H9 (cell line): ENCODE measurements at places on chromosomes 16 and 17. TPM values are rescaled to one million over a fixed set of nuclear protein-coding genes. Genes with fewer than 3 reads are reported as not detected.

DNA sequence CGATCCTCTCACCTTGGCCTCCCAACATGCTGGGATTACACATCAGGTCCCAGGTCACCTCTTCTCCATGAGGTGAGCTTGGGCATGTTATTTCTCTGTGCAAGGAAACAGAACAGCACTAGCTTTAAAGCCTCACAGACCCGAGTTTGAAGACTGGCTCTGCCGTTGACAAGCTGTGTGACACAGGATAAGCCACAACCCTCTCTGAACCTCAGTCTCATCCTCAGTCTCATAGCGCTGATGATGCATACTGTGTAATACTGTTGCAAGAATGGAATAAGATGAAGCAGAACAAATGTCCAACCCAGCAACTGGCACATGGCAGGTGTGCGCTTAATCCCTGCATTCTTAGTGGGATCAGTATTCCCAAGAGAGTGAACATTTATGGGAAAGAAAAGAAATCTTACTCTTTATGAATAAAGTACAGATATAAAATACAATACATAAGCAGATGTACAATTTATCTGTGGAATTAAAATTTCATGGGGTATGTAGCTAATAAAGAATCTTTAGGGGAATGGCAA lies 43.5 kb downstream of the ABAT start:
- no peak for DNase-seq

- DNase-seq, result no peak
These were observed 16.1 kb upstream of the SPATA32 start for GRCh38 chr17:45277992-45278391.

DNA sequence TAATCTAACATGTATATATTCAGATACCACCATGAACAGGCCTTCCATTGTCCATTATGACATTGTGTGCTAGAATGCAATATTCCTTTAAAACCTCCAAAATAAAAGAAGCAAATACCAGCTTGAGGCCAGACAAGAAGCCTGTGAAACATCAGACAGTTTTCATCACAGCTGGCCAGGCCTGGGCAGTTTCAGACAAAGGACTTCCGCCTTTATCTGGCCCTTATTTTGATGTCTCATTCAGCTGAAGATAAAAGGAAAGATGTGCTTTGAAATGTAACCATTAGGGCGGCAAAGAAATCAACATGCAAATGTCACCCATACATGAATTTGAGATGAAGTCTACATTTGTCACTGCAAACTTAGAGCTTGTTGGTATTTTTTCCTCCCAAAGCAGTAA lies 737.5 kb downstream of the KCNJ2 start:
- peak; percentile 46 for DNase-seq

DNA sequence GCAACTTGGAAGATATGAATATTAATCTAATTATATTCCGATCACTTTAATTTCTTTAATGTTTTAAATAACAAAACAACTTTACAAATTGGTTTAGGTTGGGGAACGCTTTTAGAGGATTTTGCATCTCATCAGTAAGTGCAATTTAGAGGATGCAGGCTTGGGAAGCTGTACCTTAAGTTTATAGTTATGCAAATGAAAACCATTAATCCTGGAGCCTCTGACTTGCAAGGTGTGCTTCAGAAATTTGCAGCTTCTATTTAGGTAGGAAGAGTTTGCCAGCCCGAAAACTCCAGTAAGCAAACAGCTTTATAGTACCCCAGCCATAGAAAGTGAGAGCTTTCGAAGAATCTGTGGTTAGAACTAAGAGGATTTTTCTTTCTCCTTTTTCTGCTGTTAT lies 547.0 kb downstream of the MAF start:
- no peak for DNase-seq

GRCh38 chr16:19382084-19382801 lies 35.4 kb upstream of the TMC5 start:
- DNase-seq, result no peak

- no peak for DNase-seq
These were observed 20.1 kb downstream of the NDEL1 start for GRCh38 chr17:8455665-8456209.

- no peak for DNase-seq
These were observed 86.7 kb downstream of the SHISA9 start for GRCh38 chr16:12988071-12988470.

GRCh38 chr16:23408823-23409298 lies 44.1 kb downstream of the COG7 start:
- no peak for DNase-seq

- peak; percentile 88 for DNase-seq
These were observed 26.2 kb downstream of the ENDOV start for GRCh38 chr17:80441133-80441578.

DNA sequence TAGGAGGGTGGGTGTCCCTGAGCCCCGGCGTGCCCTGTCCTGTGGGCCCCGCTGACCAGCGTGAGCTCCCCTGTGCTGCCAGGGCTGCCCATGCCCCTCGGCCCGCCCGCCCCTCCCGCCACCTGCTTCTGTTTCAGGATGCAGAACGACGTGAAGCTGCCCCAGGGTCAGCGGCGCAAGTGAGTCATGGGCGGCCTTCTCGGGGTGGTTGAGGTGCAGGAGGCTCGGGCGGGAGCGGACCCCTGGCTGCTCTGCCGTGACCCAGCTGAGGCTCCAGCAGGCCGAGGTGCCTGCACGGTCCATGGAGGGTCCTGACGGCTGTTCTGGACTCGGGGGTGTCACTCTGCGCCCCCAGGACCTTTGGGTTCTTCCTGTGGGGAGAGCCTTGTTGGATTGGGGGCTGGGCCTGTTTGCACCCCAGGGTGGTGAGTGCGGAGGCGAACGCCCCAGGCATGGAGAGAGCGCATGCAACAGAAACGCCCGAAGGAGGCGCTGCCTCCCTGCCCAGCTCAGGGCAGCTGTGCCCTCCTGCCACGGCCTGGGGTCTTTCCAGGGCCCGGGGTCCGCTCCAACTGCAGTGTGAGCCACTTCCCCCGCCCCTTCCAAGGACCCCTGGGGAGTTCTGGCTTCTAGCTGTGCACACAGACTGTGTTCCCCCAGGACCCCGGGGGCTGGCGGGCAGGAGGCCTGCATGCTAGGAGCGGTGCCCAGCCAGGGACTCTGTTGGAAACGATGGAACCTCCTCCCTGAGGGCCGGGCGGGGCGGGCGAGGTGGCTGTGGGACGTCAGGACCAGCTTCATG lies 4.0 kb downstream of the SLC25A10 start:
- DNase-seq, result no peak

GRCh38 chr17:2593821-2594721 lies 617 bp downstream of the PAFAH1B1 start:
- peak; percentile 87 for DNase-seq

DNA sequence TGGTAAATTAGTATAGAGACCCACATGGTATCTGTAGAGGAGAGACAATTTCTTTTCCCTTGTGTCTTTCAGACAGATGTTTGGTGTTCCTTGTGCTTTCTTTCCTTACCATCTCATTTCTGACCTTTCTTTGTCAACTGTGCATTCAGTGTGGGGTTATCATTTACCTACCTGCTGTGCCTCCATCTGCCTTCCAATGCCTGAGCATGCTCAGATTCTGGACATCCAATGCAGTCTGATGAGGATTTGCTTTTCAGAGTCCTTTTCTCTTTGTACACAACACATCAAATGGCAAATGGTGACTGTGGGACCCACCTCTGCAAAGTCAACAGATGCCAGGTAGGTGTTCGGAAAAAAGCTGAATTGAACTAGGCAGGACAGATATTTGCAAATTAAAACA lies 364.8 kb downstream of the CA10 start:
- DNase-seq, result no peak

The SLC6A2 gene
- 0.24 TPM in 1 of 2 replicates, not detected in the other for total RNA-seq

The SEPTIN12 gene
- total RNA-seq, result 0.48 TPM in 1 of 2 replicates, not detected in the other

The MYOCD gene
- 0.17 and 0.39 TPM in 2 replicates for total RNA-seq

The CDIP1 gene
- total RNA-seq, result 49.7 and 50.5 TPM in 2 replicates

The MYH13 gene
- not detected in 2 replicates for total RNA-seq

The RRAD gene
- 0.44 and 0.72 TPM in 2 replicates for total RNA-seq

The FBRS gene
- total RNA-seq, result 12.6 and 16.8 TPM in 2 replicates

The ABCA6 gene
- not detected in 2 replicates for total RNA-seq

The KRT20 gene
- total RNA-seq, result not detected in 2 replicates

The GSG1L gene
- 0.35 and 0.83 TPM in 2 replicates for total RNA-seq
